ENCODE measurements at places on chromosomes 12 and 14. TPM values are rescaled to one million over a fixed set of nuclear protein-coding genes. Genes with fewer than 3 reads are reported as not detected.

KRT8 gene
- total RNA-seq, result 104 TPM

DBX2 gene
- 0.08 TPM for total RNA-seq

KLRF1 gene
- 0.30 TPM for total RNA-seq

PTPRB gene
- 34.6 TPM for total RNA-seq

RNASE7 gene
- not detected for total RNA-seq

FRMD6 gene
- total RNA-seq, result 7.4 TPM

MAP1LC3B2 gene
- total RNA-seq, result 4.1 TPM

DEGS2 gene
- not detected for total RNA-seq

VAMP1 gene
- 3.2 TPM for total RNA-seq

CLEC2B gene
- 3.7 TPM for total RNA-seq

TTC9 gene
- 0.91 TPM for total RNA-seq

LEMD3 gene
- total RNA-seq, result 11.3 TPM

KRT72 gene
- not detected for total RNA-seq

SLC39A5 gene
- total RNA-seq, result not detected

CCDC177 gene
- total RNA-seq, result not detected

HAL gene
- 0.16 TPM for total RNA-seq

ADAMTS20 gene
- not detected for total RNA-seq

DACT1 gene
- 2.4 TPM for total RNA-seq

KRT82 gene
- total RNA-seq, result not detected

HIGD1C gene
- not detected for total RNA-seq

OR10AD1 gene
- total RNA-seq, result not detected

ASCL1 gene
- not detected for total RNA-seq

EIF2S1 gene
- 93.1 TPM for total RNA-seq

STXBP6 gene
- 39.8 TPM for total RNA-seq

AICDA gene
- total RNA-seq, result not detected

CDK4 gene
- 41.1 TPM for total RNA-seq

TSHR gene
- not detected for total RNA-seq

VRTN gene
- total RNA-seq, result not detected

DAAM1 gene
- total RNA-seq, result 104 TPM

TBC1D30 gene
- 0.83 TPM for total RNA-seq

CEP170B gene
- total RNA-seq, result 9.5 TPM

OR11H12 gene
- not detected for total RNA-seq

BBOF1 gene
- total RNA-seq, result 2.3 TPM

LGMN gene
- 106 TPM for total RNA-seq

KLHDC1 gene
- total RNA-seq, result 5.9 TPM

HOXC10 gene
- total RNA-seq, result not detected

BCL11B gene
- 0.08 TPM for total RNA-seq

ADCY4 gene
- 20.6 TPM for total RNA-seq

CACNB3 gene
- total RNA-seq, result 5.9 TPM

SYCP3 gene
- total RNA-seq, result not detected

ASPG gene
- total RNA-seq, result 44.1 TPM

KRT6A gene
- total RNA-seq, result not detected

RPGRIP1 gene
- 0.27 TPM for total RNA-seq

POTEG gene
- not detected for total RNA-seq

ATL1 gene
- 0.89 TPM for total RNA-seq

DIO2 gene
- 2.8 TPM for total RNA-seq

RPL10L gene
- total RNA-seq, result not detected

TTC6 gene
- not detected for total RNA-seq

RERGL gene
- 1.2 TPM for total RNA-seq

CFAP251 gene
- total RNA-seq, result 0.65 TPM

OR4K13 gene
- total RNA-seq, result not detected

TMEM253 gene
- total RNA-seq, result 0.43 TPM

SSTR1 gene
- 0.43 TPM for total RNA-seq

GARIN6 gene
- not detected for total RNA-seq

TMEM30B gene
- total RNA-seq, result 0.27 TPM

KRT83 gene
- total RNA-seq, result not detected

SLC41A2 gene
- total RNA-seq, result 3.0 TPM

NRL gene
- 0.75 TPM for total RNA-seq

USP44 gene
- 0.73 TPM for total RNA-seq

LRRIQ1 gene
- total RNA-seq, result 0.22 TPM
